ENCODE measurements at places on chromosomes 7 and 10.

DNA sequence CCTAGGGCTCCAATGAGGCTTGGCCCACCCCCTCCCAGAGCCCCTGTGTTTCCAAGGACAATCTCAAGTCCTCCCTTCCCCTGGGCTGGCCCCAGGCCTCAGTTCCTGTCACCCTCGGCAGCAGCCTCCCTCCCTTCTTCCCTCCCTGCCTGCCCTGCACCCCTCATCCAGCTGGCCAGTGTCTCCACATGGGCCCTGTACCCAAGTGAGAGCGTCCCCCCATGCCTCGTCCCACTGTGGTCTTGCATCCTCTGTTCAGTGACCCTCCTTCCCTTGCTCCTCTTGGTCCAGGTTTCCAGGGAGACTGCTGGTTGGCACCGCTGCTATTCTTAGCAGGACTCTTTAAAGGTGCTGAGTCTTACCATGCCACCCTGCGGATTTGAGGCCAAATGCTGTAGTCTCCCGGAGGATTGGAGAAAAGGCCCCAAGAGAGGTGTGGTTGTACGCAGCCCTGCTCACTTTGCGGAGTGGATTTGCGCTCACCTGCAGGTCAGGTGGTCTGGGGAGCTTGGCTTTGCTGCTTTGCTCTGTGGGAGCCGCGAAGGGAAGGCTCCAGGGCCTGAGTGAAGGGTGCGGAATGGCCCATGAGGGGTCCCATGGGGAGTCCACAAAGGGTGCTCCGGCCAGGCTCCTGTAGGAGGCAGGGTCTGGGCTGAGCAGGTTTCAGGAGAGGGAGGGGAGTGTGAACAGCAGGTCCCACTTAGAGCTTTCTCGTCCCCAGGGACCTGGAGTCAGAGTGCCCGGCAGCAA lies 519.2 kb downstream of the TCERG1L start:
- DNase-seq = no peak

DNA sequence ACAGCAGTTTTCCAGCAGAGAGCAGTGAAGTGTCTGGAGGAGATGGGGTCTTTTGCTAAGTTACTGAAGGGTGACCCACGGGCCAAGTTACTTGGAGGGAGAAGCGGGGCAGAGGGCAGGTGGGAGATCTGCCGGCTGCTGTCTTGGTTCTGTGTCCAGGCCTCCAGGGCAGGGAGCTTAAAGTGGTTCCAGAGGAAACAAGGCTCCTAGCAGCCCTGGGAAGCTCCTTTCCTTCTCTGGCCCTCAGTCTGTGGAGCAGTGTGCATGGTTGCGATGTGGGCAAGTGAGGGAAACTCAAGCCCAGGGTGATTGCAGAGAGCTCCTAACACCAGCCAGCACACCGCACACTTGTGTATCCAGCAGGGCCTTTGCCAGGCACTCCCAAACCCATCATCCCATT lies 6.3 kb downstream of the GHRHR start:
- DNase-seq = no peak

- DNase-seq = no peak
These were observed 86.6 kb upstream of the LEP start for GRCh38 chr7:128154504-128154903.

- no peak for DNase-seq
These were observed 19.9 kb upstream of the CCNY start for GRCh38 chr10:35316218-35316967.

DNA sequence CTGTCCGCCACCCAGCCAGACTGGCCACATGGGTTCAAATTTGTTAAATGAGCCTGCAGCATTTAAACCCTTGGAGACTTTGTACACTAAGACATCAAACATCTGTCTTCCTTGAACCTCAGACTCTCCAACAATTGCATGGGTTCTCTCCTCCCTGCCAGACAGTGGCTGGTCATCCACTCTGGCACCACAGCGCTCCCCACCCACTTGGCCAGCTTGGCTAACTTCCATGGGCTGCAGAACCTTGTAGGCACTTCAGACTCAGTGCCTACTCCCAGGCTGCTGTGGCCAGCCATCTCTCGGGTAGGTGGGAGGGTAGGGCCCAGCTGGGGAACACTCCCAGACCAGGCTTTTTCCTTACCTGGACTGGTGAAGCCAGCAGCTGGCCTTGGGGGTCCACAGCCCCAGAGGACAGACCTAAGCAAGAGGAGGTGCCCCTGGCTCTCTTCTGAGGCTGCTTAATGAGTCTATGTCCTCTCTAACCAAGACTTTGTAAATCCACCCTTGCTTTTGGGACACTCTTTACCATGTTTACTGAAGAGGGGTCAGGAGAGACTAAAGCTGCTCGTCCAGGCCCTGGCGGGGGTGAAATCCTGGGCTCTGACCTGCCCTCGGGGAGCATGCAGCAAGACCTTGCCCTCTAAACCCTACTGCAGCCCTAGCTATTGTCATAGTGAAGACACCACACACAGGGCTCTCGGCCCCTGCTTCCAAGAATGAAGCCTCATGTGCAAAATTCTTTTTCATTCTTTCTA lies 82.7 kb downstream of the ARHGAP22 start:
- DNase-seq = no peak

All from HS-27A (cell line).